GM23248 (cell line): ENCODE measurements at places on chromosomes 1 and 21.

DNA sequence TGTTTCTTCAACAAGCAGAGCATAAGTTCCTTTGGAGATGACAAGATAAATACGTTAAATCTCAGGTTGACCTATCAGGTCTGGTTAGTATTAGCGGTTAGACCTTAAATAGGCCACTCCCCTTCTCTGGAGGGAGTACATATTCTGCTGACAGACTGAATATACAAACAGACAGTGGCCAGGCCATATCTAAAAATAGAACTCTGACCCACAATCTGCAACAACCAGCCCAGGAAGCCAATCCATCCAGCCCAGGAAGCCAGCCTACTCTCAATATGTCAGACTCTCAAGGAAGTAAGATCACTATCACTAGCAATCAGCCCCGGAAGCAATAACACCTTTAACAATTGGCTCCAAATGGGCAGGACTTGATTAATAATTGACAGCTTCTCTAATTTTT lies 6.7 kb downstream of the IL20 start:
- no peak for DNase-seq

- DNase-seq: no peak
Observed at GRCh38 chr1:25651824-25652741, 35.5 kb downstream of the MAN1C1 start.

- DNase-seq: no peak
Observed at GRCh38 chr1:223264529-223264928, 99.4 kb downstream of the SUSD4 start.

GRCh38 chr1:98932184-98932583 lies 72.5 kb downstream of the PLPPR5 start:
- no peak for DNase-seq

DNA sequence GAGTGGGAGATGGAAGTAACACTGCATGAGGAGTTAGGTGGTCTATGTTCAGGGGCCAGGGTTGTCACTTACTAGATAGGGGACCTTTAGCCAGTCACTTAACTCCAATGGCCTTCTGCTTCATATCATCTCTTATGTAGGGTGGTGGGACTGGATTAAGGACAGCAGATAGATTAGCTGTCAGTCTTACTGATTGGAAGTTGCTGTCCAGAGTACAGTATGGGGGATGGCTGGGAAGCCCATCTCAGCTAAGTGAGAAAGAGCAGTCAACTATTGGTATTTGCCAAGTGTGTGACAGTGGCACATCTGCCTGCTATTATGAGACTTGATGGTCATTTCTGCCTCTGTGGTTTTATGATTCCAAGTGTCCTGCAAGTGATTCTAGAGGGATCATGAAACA lies 130.9 kb downstream of the FGGY start:
- no peak for DNase-seq

GRCh38 chr1:55021942-55022546 lies 17.3 kb upstream of the PCSK9 start:
- peak; percentile 96 for DNase-seq

GRCh38 chr1:67468066-67468718 lies 38.0 kb upstream of the SERBP1 start:
- peak; percentile 47 for DNase-seq

GRCh38 chr1:165290148-165290547 lies 66.4 kb downstream of the LMX1A start:
- DNase-seq: peak; percentile 33

- DNase-seq: peak; percentile 34
Observed at GRCh38 chr1:27491748-27492700, 2.1 kb upstream of the WASF2 start.

- no peak for DNase-seq
Observed at GRCh38 chr1:202069662-202070061, 53.1 kb upstream of the GPR37L1 start.

- DNase-seq: no peak
Observed at GRCh38 chr1:185433667-185434066, 116.6 kb upstream of the IVNS1ABP start.

DNA sequence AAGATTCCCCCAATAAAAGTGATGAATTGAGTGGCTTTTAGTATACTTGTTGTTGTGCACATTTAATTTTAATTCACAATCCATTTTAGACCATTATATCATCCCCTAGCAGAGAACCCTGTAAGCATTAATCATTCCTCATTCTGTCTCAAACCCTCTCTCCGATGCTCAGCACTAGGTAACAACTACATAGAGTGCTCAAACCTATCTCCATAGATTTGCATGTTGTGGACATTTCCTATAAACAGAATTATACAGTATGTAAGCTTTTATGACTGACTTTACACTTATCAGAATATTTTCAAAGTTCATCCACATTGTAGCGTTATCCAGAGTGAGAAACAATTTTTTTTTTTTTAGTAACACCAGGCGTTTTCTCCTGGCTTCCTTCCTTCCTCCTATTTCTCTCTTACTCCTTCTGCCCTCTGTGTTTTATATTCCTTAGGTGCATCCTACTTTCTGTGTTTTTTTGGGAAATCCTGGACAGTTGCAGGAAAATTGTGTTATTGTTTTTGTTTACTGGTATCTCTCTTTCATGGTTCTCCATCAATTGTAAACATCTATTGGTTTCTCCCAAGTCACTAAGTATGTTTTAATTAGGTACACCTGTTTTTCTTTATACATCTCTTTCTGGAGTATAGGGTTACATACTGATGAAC lies 1528.0 kb upstream of the TPTE start:
- no peak for DNase-seq
